Substantia nigra (tissue), 51 donors: ENCODE measurements at places on chromosomes 2 and 18.

DNA sequence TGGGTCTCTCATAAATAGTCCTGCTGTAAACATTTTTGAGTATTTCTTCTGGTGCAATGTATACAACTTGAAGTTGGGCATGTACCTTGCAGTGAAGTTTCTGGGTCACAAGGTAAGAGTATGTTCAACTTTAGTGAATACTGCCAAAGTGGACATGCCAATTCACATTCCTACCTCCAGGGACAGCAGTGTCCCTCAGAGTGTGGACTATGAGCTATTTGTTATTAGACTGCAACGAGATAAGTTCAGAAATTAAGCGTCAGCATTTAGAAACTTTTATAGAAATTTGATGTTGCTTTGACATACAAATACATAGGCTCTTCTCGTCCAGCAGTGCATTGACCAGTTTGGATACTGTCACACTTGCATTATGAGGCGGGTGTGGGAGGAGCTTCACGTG, 7.2 kb upstream of the ACKR3 start:
- DNase-seq: no peak

- no peak for DNase-seq
Observed at GRCh38 chr2:105062158-105062557, 24.3 kb downstream of the MRPS9 start.

DNA sequence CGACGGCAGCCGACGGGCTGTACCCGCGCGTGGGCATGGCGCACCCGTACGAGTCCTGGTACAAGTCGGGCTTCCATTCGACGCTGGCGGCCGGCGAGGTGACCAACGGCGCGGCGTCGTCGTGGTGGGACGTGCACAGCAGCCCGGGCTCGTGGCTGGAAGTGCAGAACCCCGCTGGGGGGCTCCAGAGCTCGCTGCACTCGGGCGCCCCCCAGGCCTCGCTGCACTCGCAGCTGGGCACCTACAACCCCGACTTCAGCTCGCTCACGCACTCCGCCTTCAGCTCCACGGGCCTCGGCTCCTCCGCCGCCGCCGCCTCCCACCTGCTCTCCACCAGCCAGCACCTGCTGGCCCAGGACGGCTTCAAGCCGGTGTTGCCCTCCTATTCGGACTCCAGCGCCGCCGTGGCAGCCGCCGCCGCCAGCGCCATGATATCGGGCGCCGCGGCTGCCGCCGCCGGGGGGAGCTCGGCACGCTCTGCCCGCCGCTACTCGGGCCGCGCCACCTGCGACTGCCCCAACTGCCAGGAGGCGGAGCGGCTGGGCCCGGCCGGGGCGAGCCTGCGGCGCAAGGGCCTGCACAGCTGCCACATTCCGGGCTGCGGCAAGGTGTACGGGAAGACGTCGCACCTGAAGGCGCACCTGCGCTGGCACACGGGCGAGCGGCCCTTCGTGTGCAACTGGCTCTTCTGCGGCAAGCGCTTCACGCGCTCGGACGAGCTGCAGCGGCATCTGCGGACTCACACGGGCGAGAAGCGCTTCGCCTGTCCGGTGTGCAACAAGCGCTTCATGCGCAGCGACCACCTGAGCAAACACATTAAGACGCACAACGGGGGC, 2.0 kb downstream of the SP9 start:
- DNase-seq: no peak

GRCh38 chr2:30135541-30135940, 11.3 kb upstream of the YPEL5 start:
- no peak for DNase-seq

DNA sequence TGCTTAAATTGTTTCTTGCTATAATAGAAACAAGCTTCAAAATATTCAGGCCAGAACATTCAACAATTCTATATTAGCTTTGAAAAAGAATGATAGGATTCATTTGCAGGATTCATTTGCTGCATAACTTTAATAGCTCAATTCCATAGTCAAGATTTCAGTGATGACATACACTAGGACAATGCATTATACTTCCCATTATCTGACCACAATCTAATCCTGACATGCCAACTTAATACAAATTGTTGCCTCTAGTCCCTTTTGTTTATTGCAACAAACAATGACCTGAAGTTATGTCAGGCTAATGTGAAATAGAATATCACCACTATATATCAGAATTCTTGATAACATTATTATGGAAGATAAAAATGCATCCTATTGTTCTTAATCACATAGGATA, 169.4 kb downstream of the DNAH7 start:
- DNase-seq: no peak
